ENCODE measurements at places on chromosomes 7 and 10.

DNA sequence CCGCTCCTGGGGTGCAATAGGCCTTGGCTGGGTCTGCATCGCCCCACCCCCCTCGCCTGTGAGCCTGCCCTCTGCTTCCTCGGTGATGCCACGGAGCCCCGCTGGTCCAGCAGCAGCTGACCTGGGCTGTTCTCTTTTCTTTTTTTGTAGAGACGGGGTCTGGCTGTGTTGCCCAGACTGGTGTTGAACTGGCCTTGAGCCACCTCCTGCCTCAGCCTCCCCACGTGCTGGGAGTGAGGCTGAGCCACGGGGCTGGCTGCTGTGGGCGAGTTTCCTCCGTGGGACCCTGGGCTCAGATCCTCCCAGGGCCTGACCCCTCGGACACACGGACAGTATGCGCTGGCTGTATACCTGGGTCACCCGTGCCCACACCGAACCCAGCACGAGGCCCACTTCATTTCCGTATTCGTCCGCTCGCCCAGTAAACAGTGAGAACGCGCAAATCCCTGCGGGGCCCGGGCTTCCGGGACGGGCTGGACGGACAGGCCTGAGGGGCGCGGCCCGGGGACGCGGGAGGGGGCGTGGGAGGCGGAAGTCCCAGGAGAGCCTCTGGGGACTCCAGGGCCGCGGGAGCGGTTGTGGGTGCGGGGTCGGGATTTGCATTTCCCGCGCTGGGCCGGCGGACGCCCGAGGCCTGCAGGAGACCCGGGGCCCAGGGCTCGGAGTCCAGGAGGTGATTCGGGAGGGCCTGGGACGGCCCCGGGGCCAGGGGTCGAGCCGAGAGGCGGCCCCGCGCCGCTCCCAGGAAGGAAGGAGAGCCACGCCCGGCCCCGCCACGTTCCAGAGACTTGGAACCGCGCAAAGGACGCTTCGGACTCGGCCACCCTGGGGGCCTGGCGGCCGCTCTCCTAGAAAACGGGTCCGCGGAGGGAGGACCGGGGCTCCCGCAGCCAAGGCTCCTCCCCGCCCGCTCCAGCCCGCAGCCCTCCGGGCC, 57.7 kb upstream of the DNAJB6 start:
- DNase-seq: peak; percentile 55

DNA sequence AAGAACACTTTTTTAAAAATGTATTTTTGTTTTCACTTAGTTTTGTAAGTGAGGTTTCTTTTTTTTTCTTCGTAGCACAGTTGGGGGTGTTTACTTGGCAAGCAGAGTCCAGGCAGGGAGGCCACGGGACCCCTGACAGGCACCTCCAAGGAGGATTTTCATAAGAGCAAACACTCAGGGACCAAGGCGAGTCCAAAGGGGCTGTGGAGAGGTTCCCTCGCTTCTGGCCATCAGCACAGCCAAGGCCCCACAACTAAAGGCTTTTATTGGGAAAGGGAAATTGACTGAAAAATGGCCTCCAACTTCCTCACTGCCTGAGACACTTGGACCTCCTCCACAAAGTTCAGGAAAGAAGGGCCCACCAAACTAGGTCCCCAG, 173.8 kb downstream of the LRRC4 start:
- DNase-seq: no peak

DNA sequence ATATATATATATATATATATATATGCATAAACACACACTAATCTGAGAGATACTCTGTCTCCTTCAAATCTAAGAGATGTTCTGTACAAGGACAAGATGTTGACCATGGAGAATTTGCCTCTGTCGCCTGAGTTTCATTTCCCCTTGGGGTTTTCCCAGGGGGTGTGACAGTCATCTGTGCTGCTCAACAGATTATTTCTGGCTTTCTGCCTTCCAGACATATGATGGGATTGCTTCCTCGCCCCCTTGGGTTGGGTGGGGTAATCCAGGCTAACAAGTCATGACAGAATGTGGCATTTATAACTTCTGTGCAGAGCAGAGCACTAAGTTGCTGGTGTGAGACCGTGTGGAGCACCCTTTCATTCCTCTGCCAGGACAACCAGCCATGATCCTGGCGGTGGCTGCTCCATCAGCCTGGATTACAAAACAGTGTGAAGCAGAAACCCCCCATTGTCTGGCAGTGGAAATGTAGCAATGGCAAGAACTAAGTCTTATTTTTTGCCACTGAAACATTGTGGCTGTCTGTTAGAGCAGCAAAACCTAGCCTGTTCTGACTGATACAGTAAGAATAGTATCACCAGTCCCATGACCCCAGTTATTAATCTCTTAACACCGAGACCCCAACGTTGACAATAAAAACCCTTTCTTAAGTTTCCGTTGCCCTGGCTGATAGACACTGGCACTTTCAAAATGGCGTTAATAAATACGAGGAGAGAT, 13.7 kb upstream of the USP6NL start:
- DNase-seq: no peak

GRCh38 chr10:61778137-61778536, 115.4 kb downstream of the CABCOCO1 start:
- no peak for DNase-seq

- no peak for DNase-seq
These were observed 243.8 kb downstream of the RPS24 start for GRCh38 chr10:78277314-78278057.

DNA sequence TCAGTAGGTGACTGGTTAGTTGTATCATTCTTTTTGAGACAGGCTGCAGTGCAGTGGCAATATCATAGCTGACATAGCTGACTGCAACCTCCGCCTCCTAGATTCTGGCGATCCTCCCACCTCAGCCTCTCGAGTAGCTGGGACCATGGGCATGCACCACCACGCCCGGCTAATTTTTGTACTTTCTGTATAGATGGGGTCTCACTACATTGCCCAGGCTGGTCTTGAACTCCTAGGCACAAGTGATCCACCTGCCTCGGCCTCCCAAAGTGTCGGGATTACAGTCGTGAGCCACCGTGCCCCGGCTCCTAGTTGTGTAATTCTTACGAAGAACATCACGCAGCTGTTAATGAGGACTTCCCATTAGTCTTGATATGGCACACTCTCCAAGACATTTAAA, 123.4 kb upstream of the VKORC1L1 start:
- DNase-seq: no peak

- no peak for DNase-seq
These were observed 46.5 kb upstream of the HGF start for GRCh38 chr7:81816312-81816711.

DNA sequence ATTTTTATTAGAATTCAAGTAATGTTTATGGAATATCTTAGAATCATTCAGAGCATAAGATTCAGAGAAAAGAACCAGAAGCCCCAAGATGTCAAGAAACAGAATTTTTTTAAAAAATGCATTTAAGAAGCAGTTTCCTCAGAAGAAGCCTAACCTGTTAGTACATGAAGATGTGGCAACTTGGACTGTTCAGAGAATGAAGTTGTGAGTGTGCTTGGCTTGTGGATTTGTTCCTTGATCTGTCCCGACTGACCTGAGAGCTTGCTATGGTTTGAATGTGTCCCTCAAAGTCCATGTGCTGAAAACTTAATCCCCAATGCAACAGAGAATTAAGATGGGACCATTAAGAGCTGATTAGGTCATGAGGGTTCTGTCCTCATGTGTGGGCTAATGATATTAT, 13.8 kb upstream of the AFAP1L2 start:
- DNase-seq: no peak

DNA sequence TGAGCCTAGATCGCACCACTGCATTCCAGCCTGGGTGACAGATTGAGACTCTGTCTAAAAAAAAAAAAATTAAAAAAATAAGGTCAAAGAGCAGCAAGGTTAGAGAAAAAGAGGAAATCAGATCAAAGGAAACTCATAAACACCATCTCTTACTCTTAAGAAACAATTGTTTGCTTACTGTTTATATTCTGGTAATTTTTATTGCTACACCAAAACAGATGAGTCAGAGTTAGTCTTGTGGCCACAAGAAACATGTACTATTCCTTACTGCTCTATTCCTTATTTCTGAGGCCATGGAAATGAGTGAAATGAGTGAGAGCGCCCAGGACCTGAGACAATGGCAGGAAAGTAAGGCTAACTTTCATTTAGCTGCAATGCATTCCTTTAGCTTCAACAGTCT, 387.3 kb downstream of the HPSE2 start:
- no peak for DNase-seq

DNA sequence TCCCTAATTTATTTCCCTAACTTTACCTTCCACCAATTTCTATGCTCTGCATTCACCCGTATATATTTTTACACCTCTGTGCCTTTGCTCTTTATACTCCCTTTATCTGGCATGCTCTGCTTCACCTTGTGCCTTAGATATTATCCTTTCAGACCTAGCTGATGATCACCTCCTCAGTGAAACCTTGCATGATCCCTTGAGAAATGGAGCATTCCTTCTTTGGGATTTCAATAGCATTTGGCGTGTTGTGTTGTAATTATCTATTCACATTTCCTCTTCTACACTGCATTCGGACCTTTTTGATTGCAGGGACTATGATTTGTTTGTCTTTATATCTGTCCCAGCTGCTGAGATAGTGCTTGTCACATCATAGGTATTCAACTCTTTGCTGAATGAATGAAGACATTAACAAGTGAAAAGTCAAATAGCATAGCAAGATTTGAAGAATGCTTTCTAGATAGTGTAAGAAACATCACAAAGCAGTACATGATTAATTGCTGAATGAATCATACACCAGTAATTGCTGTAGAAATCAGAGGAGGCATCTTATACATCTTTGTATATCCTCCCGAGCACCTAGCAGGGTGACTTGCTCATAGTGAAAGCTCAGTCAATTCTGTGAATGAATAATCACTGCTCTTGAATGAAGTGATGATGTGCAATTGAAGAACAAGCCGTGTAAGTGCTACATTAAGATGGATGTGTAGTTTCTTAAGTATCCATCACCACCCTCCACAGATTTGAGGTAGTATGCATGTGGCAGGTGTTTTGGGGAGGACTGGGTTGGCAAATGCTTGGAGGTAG, 2.0 kb upstream of the TM9SF3 start:
- no peak for DNase-seq

DNA sequence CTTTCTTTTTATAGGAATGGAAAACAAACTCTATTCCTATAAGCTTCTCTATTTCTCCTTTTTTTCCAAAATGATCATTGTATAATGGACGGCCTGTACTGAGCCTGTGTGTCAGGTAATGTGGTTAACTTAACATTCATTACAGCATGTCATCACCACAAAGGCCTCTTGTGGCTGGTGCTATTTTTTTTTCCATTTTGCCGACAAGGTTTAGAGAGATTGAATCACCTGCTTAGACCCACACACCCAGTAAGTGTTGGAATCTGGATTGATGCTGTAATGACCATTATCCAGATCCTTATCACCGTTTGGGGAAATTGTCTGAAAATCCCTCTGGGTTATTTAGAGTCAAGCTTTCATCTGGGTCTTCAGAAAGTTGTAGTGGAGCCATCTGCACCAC, 18.5 kb downstream of the AKR1B15 start:
- DNase-seq: no peak
